ENCODE measurements at places on chromosomes 4 and X.

DNA sequence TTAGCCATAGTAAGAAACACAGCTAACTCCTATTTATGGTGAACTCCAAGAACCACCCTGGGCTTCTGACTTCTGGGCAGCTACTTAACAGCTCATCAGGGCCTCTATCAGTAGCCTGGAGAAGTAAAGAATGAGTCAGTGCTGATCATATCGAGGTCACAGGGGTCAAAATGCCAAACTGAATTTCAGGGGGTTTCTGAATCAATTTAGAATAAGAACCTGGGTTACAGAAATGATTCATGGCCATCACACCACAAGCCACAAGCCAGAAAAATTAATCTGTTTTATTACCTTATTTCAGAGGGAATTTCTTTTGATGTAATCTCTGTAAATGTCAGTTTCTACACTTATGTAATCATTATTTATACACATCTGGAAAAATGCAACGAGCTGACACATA is 64.4 kb downstream of the CHST7 start:
- no peak for DNase-seq

DNA sequence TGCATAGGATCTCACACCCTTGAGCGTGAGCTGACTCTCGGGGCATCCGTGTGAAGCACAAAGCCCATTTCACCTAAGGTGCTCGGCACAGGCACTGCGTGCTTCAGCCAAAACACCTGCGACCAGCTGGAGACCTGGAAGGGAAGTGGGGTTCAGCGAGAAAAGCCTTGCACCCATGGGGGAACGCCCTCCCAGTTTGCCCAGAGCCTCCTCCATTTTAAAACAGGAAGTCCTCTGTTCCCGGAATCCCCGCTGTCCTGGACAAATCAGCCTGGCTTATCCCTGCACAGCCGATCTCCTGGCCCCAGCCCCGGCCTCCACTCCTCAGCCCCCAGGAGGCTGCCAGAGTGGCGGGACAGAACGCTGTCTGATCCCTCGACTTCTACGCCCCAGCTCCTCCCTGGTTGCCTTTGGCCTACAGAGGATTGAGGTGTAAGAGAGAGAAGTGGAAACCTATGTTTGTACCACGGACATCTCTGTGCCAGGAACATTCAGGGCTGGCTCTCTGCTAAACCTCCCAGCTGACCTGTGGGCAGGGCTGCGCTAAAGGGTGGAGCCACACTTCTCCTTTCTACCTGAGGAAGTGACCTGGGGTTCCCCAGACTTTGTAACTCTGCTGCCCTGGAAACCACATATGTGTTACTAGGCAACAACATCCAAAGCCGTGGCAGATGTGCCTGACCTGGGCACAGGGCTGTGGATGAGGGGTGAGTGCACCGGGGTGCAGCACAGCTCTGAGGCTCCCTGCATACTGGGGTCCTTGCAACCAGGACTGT is 3.8 kb upstream of the C4orf50 start:
- DNase-seq: no peak

DNA sequence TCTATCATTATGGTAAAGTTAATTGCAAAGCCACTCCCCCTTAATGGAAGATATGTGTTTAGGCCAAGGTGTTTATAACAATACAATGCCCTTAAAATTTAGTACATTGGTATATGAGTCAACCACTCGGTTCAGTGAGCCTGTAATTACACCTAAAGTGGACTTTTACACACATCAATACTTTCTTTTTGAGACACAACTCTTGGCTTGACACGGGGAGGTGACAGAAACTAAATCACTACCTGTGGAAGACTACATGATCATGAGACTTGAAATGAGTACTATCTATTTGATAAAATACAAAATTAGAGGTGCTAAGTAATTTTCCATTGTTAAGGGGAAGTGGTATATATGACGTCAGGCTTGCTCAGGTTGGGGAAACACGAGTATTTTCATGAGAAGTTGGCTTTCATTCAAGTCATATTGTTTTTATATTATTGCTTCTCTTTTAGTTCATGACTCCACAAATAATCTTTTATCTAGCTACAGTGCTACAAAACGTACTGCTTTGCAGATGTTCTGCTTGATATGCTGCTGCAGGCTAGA is 918.3 kb downstream of the ARAP2 start:
- no peak for DNase-seq

GRCh38 chr4:10087152-10087791 is 29.3 kb downstream of the WDR1 start:
- no peak for DNase-seq

- no peak for DNase-seq
These were observed 15.9 kb upstream of the NOCT start for GRCh38 chr4:138999666-139000065.

DNA sequence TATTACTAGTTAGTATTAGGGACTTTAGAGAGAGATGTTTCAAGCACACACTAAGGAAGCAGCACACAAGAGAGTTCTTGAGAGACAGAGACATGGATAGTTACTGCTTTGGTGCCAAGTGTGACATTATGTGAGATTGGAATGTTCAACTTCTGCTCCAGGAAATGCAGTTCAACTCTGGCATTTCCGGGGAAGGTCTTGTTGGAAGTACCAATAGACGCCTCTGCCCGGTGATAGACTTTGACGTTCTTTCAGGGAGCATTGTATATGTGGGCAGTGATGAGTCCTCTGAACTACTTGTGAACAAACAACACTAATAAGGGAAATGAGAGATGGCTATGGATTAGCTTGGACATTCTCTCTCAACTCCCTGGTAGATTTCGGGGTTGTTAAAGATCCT is 638.1 kb upstream of the BOD1L1 start:
- no peak for DNase-seq
